AML-193 (cell line): ENCODE measurements at places on chromosomes 2 and 18.

DNA sequence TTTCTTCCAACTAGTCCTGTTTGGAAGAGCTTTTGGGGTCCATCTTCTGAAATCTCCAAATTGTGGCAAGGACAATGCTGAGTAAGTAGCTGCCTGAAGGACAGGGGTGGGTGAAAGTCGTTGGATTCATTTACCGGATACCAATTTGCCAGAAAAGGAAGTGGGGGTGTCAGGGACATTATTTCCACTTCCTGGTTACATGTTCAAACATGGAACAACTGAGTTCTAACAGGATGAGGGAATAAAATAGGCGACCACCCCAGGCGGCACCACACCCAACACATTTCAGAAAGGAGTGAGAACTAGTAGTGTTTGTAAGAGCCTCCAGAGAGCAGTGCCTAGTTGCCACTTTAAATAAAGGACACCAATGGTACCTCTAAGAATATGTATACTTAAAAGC, 158.6 kb upstream of the SERTAD2 start:
- no peak for DNase-seq

DNA sequence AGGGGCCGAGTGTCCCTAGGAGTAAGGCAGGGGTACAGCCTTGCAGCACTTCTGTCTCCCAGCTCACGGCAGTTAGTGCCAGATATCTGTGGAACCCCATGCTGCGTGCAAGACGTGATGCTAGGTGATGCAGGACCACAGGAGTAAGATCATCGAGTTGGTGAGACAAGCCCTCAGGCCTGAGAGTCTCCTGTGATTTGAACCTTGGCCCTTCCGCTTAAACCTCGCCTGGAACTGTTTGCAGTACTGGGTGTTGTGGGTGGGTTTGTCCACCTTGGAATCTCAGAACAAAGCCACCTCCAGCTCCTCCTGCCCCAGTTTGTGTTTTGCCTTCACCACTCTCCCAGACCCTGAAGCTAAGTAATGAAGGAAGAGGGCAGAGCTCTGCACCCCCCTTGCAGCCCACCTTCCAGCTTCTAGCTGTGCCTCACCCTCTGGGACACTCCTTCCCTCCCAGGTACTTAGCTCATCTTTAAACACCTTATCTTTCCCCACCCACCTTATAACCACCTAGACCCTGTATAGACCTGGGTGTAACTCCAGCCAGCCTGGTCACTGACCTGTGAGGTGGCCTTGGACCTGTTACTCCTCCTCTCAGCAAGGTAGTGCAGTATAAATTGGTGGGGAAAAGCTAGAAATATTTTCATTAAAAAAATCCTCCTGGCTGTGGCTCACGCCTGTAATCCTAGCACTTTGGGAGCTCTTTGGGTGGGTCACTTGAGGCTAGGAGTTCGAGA, 6.6 kb downstream of the CNNM4 start:
- DNase-seq, result no peak

DNA sequence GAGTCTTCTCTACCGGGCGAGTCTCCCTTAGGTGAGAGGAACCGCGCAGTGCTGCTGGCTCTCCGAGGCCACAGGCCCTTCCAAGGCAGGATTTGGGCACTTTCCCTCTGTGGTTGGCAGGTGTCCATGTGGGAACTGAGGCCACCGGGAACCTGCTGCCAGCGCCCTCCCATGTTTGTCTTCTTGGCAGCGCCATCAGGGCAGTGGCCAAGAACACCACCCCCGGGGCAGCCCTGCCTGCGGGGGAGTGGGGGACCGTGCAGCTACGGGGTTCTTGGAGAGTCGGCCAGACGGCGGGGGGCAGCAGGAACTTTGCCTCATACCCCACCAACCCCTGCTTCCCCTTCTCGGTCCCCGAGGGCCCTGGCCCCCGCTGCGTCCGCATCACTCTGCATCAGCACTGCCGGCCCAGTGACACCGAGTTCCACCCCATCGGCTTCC, 10.0 kb downstream of the CAPN10 start:
- DNase-seq, result no peak

DNA sequence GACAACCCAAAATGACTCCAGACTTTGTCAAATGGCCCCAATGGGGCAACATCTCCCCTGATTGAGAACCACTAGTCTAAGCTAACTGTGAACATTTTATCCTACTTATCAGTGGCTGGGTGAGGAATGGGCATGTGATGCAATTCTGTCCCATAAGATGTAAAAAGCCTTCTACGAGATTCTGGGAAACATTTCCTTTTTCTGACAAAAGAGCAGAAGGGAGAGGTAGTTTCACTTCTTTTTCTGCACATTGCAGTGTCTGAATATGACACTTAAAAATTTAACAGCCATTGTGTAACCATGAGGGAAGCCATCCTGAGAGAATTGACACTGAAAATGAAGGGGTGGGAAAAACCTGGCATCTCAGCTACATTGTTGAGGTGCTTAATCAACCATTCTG, 17.3 kb upstream of the MARCHF4 start:
- no peak for DNase-seq

DNA sequence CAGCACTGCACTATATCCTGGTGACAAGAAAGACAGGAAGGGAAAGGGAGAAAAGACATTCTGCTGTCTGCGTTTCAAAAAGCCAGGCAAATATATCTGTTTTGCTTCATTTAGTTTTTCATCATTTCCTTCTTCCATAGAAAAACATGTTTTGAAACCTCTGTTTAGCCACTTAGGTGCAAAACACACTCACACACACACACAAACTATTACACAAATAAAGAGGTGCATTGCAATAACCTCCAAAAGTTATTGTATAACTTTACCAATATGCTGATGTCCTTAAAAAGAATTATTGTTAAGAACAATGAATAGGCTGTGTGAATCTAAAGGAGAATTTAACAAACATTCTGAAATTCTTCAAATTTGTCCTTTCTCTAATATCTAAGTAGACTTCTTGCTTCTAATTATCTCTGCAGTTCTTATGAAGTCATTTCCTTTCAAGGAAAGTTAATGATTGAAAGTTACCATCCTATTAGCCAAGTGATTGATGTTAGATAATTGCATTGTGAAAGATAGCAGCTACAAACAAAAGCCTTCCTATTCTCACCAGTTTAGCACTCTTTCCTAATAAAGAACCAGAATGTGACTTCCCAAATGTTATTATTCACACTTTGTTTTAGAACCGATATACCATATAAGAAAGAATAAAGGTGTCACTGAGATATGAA, 516.7 kb downstream of the KCNJ3 start:
- no peak for DNase-seq

DNA sequence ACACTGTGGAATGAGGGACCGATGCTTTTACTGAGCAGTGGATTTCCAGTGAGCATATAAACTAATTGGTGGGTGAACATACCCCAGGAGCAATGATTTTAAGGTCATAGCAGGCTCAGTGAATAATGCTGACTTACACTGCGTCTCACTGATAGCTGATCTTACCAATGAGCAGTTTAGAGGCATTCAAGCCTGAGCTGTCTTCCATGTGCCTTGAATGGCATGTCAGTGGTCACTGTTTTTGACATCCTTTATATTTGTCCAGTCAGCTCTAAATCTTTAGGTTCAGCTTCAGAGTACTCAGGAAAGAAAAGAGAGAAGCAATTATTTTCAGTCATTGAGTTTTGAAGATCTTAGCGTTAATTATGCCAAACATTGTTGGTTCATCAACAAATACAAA, 88.3 kb downstream of the CAMKMT start:
- DNase-seq, result no peak

DNA sequence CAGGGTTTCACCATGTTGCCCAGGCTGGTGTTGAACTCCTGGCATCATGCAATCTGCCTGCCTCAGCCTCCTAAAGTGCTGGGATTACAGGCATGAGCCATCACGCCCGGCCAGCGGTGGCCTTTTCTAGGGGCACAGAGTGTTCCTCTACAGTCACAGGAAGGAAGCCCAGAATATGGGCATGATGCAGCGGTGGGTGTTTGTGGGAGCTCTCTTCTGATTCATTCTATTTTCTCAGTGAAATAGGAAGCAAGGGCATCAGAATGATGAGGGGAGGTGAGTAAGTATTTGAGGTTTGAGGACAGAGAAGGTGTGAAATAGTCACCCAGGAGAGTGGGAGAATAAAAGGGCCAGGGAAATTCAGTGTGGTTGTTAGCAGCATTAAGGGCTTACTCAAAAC, 70.3 kb upstream of the PSME4 start:
- DNase-seq, result no peak

GRCh38 chr2:132773331-132773730, 103.3 kb upstream of the LYPD1 start:
- no peak for DNase-seq

GRCh38 chr18:25648716-25649260, 296.8 kb upstream of the ZNF521 start:
- DNase-seq, result no peak

DNA sequence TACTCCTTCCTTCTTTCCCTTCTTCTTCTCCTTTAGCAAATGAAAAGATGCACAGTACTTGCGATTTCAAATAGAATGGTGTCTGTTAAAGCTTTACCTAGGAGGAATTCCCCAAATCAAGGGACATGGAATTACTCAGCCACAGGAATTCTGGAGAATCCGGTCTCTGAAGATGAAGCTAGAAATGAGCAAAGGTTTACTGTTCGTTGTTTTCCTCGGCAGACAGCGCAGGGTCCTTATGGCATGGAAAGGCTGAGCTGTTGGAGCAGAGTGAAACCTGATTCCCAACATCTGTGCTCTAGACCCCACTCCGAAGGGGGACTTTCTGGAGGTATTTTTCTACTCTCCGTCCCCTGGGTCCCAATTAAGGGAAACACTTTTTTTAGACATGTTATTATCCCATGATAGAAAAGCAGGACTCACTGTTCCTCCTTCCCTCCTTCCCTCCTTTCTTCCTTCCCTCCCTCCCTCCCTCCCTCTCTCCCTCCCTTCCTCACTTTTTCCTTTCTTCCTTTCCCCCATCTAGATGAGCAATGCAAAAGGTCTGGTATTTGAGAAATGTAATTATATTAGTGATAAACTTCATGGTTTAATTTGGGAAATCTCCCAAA, 47.1 kb downstream of the CDCA7 start:
- DNase-seq, result no peak

- peak; percentile 32 for DNase-seq
Measured at GRCh38 chr18:45910405-45911023, 56.6 kb downstream of the EPG5 start.

- DNase-seq, result no peak
Measured at GRCh38 chr18:32175265-32175664, 14.6 kb upstream of the MEP1B start.

DNA sequence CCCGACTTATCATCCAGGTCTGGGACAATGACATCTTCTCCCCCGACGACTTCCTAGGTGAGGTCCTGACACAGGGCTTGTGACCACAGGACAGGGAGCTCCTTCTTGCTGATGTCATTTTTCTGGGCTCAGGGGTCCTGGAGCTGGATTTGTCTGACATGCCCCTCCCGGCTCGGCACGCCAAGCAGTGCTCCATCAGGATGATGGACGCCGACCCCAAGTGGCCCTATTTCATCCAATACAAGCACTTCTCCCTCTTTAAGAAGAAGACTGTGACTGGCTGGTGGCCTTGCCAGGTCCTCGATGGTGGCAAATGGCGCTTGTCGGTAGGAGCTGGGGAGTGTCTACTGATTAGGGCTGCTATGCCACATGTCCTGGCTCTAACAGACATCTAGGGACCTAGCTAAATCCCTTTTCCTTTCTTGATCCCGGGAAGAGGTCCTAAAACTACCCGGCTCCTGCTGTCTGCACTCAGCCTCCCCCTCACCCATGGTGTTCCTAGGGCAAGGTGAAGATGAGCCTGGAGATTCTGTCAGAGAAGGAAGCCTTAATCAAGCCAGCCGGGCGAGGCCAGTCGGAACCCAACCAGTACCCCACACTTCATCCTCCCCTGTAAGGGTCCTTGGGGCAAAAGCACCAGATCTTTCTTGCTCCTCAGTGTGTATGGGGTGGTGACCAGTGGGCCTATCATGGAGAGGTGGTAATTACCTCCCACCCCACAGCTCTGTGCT, 36.7 kb downstream of the LMAN2L start:
- DNase-seq, result no peak

- no peak for DNase-seq
Measured at GRCh38 chr2:4903656-4904348, 788.4 kb upstream of the SOX11 start.

DNA sequence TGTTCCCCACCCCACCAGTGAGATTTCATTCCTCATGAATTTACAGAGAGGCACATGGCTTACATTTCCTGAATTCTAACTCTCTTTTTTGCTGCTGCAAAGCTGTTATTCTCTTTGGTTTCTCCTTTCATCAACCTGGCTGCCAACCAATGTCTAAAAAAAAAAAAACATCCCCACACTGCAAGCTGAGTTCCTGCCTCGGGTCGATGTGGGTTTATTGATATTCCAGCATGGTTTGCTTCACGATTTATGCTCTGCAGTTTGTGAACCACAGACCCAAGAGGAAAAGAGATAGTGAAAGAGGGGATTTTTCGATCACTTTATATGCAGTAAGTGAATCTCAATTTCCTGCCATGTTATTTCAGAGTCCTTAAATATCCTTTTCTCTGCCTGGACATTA, 363.6 kb downstream of the LPIN1 start:
- no peak for DNase-seq

GRCh38 chr2:201930043-201930442, 103.6 kb upstream of the FZD7 start:
- no peak for DNase-seq

DNA sequence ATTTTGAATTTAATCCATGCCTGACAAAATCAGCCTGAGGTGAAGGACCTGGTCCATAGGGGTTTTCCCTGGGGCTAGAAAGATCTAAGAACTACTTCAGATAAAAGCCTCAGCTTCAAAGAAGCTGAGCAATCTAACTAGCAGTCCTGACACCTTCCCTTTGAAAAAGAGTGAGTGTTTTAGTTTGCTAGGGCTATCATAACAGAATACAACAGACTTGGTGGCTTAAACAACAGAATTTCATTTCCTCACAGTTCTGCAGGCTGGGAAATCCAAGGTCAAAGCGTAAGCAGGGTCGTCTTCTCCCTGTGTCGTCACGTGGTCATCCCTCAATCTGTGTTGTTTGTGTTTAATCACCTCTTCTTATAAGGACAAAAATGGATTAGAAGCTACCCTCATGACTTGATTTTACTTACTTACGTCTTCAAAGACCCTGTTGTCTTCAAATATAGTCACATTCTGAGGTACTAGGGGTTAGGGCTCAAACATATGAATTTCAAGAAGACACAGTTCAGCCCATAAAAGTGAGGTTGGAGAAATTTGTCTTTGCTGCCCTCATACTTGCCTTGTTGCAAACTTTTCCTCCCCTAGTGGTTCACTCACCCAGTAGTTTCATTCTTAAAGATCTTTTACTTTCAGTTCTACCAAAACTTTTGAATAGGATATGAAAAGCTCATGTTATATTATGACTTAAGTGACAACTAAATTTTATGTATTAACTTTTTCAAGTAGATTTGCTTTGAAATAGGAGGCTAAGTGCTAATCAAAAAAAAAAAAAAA, 673.8 kb downstream of the ARHGAP15 start:
- DNase-seq, result no peak

DNA sequence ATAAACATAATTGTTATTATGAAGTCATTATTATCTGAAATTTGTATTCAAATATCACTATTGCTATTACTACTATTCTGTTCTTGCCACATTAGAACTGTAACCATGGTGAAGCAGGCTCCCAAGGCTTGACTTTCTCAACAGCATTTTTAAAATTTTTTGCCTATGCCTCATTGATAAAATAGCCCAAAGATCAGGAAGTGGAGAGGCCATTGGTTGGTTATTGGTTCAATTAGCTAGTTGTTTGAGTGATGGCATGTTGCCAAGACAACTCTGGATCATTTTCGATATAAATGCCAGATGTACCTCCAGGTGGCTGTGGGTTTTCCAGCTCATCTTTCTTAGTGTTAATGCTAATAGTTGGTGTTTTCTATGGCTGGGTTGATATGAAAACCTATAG, 513.5 kb downstream of the TRIB2 start:
- no peak for DNase-seq
